Myometrial cell (primary cell): ENCODE measurements at places on chromosomes 16 and 17. TPM values are rescaled to one million over a fixed set of nuclear protein-coding genes. Genes with fewer than 3 reads are reported as not detected.

Gene ICAM2
- total RNA-seq, result 0.18 TPM in 1 of 2 replicates, not detected in the other

Gene RNF227
- total RNA-seq, result 3.5 and 29.2 TPM in 2 replicates

Gene MMP28
- 6.6 and 9.2 TPM in 2 replicates for total RNA-seq

Gene CEP295NL
- 0.89 TPM in 1 of 2 replicates, not detected in the other for total RNA-seq

Gene CCL3
- not detected in 2 replicates for total RNA-seq

Gene UTS2R
- total RNA-seq, result not detected in 2 replicates

Gene OMG
- not detected in 2 replicates for total RNA-seq

Gene CNTD1
- 0.58 TPM in 1 of 2 replicates, not detected in the other for total RNA-seq

Gene NTN1
- under 0.01 and 0.35 TPM in 2 replicates for total RNA-seq

Gene GFAP
- 0.29 and 0.53 TPM in 2 replicates for total RNA-seq

Gene TMC8
- total RNA-seq, result not detected in 2 replicates

Gene TBC1D3I
- not detected in 2 replicates for total RNA-seq
